ENCODE measurements at places on chromosomes 16 and 17. TPM values are rescaled to one million over a fixed set of nuclear protein-coding genes. Genes with fewer than 3 reads are reported as not detected.

HSD11B2 gene
- 30.2 TPM for total RNA-seq

- H3K36me3 ChIP-seq = no peaks in the 10 kb centered on the region
- no peak for DNase-seq
- peak within 1 kb of the TSS; percentile 52 for H3K4me3 ChIP-seq
- H3K27me3 ChIP-seq = peaks cover 7% of the 10 kb centered on the region
- peaks cover 12% of the 10 kb centered on the region for H3K4me1 ChIP-seq
These were observed at the start of gene IRF8 for GRCh38 chr16:85898521-85899442. TSS of gene IRF8 (plus strand) at chr16:85899162. CDS start at chr16:85903016, 3,854 bp downstream.

- DNase-seq = no peak
- H3K4me3 ChIP-seq = no peak overlapping the region
These were observed 34.4 kb upstream of the ENDOV start for GRCh38 chr17:80380555-80381002.

DNA sequence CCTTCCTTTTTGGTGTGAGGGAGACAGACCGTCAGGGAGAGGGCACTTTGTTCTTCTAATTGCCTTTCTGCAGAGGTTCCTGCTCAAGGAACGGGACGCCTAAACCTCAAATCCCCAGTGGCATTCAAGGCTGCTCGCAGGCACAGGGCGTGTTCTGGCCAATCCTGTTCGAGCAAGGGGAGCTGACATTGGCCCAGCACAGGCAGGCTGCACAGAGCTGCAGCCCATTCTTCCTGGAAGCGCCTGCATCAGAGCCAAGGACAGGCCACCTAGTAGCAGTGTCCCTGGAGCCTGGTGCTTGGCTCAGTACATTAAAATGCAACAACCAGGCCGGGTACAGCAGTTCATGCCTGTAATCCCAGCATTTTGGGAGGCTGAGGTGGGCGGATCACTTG lies 72.2 kb upstream of the CREBBP start:
- H3K36me3 ChIP-seq = no peaks in the 10 kb centered on the region
- H3K27ac ChIP-seq = peak overlapping the region; percentile 87
- no peak overlapping the region for H3K4me3 ChIP-seq
- H3K27me3 ChIP-seq = no peaks in the 10 kb centered on the region

DNA sequence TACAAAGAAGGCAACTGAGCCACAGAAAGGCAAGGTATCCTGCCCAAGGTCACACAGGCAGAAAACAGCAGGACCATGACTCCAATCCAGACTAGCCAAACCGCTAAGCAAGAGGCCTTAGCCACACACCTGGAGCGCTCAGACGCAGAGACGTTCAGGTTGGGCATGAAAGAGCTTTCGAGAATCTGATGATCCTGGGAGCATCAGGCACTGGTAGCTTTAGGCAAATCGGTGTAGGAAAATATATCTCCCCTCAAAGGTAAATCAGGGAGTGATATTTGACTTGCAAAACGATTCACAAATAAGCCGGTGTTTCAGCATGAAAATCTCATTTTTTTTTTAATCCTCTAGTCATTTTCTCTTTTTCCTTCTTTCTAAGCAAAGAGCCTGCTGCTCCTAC lies 279.0 kb downstream of the MRTFB start:
- no peak overlapping the region for H3K4me3 ChIP-seq
- H3K27ac ChIP-seq = no peak overlapping the region
- peaks cover 12% of the 10 kb centered on the region for H3K4me1 ChIP-seq
- no peak for DNase-seq
- H3K36me3 ChIP-seq = no peaks in the 10 kb centered on the region

- peaks cover 4% of the 10 kb centered on the region for H3K27me3 ChIP-seq
These were observed 4.5 kb upstream of the PPY start for GRCh38 chr17:43946781-43947180.

QPRT gene
- 13.8 TPM for total RNA-seq

- no peak overlapping the region for H3K27ac ChIP-seq
- H3K36me3 ChIP-seq = peaks cover 73% of the 10 kb centered on the region
- H3K27me3 ChIP-seq = no peaks in the 10 kb centered on the region
- DNase-seq = no peak
- peaks cover 43% of the 10 kb centered on the region for H3K4me1 ChIP-seq
These were observed 6.6 kb downstream of the POLR2C start for GRCh38 chr16:57469046-57469445.

GRIN2C gene
- not detected for total RNA-seq

TMEM114 gene
- total RNA-seq = not detected

Measured in vagina (tissue), 2 donors.